ENCODE measurements at places on chromosomes 7 and 10.
A peak's percentile ranks its signal among the peaks of the same experiment; 100 is the strongest.

DNA sequence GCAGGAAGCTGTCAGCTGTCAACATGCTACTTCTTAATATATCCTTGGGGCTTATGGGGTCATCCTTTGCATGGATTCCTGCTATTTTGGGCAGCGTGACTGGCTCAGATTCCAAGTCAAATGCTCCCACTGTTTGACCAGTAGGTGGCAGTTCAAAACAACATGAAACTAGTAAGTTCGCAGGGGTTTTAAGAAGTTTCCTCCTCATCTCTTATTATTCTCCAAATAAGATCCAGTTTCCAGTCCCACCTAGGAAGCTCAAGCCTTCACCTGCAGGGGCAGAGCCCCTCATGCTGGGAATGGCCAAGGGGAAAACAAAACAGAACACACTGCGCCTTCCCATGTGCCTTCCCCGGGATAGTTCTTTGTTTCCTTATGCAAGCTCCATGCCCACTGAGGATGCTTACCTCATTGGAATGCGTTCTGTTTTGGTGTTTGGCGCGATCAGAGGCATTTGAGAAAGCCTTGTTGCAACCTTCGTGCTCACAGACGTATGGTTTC lies 259.8 kb downstream of the GLI3 start:
- DNase-seq, result no peak

GRCh38 chr7:117478836-117479224 lies 995 bp upstream of the CFTR start:
- no peak for DNase-seq

DNA sequence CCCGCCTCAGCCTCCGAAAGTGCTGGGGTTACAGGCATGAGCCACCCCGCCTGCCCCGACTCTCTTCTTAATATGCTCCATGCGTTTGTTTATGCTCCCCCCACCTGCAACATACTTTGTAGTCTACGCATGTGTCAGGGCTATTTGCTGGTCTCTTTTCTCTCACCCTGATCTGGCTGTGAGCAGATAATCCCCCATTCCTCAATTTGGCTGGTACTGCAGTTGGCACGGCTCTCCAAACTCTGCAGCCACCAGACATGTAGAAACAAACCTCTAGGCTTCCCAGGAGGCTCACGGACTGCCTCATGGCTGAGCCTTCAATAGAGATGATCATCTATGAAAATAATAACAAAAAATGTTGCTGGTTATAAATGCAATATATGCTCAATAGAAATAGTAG lies 540.3 kb upstream of the GALNT17 start:
- no peak for DNase-seq

DNA sequence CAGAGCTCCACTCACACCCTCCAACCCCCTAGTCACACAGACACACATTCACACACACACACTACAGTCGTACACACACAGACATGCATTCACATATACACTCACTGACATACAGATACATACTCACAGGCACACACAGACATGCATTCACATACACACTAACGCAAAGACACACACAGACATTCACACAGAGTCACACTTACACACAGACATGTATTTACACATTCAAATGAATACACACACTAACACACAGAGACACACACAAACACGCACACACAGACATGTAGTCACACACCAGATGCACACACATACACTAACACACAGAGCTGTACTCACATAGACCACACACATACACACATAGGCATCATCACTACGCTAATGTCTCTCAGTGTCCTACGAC lies 58.0 kb upstream of the MYL10 start:
- DNase-seq, result no peak

DNA sequence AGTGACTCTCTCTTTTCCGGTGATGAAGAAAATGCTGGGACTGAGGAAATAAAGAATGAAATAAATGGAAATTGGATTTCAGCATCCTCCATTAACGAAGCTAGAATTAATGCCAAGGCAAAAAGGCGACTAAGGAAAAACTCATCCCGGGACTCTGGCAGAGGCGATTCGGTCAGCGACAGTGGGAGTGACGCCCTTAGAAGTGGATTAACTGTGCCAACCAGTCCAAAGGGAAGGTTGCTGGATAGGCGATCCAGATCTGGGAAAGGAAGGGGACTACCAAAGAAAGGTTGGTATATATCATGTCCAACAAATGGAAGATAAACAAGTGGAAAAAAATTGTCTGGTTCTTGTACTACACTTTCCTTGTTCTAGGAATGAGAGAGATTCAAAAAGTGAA lies 9.5 kb downstream of the PDCD4 start:
- DNase-seq, result no peak

DNA sequence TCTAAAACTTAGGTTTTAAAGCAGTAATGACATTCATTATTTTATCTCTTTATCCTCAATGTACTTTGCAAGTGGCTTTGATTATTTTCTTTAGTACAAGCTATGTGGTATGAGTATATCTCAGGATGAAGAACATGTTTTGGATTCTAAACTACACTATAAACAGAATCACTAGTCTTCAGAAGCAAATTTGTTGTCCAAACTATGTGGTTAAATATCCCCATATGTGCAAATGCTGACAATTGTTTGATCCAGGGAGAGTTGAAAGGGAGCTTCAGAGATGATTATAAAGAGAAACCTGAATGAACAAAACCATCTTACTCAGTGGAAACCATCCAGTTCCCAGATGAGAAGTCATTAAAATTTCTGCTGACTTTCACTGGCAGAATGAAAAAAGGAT lies 179.3 kb downstream of the MDFIC start:
- DNase-seq, result no peak

DNA sequence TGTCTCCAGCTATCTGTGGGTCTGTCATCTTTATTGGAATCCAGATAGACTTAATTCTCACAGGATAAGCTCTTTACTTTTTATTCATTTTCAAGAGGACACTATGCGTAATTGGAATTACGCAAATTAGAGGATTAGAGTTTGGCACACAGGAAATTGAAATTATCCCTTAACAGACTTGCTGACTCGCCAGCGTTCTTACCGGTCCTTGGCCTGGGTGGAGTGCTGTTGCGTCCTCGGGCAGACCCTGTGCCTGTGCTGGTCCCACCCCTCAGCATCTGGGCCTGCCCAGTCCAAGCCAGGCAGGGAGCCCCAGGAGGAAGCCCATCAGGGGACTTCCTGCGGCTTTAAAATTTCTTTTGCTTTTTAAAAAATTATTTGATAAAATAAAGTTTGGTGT lies 101.8 kb downstream of the MKI67 start:
- DNase-seq, result no peak

GRCh38 chr10:126583552-126584200 lies 86.8 kb downstream of the C10orf90 start:
- no peak for DNase-seq

GRCh38 chr10:50538555-50539398 lies 85.0 kb downstream of the SGMS1 start:
- peak; percentile 19 for DNase-seq

- no peak for DNase-seq
Observed at GRCh38 chr7:33904681-33905388, 504 bp upstream of the BMPER start.

DNA sequence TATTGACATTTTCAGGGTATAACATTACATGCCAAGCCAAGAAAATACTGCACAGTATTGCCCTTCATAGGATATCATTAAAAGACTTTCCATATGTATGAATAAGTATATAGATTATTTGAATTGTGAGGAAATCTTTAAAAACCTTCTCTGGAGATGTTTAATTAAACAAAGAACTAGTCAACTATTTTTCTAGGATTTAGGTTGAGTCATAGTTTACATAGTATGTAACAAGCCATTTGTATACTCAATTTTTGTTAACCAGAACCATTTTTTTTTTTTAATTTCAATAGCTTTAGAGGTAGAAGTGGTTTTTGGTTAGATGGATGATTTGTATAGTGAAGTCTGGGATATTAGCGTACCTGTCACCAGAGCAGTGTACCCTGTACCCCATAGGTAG lies 151.2 kb upstream of the ASAH2 start:
- DNase-seq, result no peak

DNA sequence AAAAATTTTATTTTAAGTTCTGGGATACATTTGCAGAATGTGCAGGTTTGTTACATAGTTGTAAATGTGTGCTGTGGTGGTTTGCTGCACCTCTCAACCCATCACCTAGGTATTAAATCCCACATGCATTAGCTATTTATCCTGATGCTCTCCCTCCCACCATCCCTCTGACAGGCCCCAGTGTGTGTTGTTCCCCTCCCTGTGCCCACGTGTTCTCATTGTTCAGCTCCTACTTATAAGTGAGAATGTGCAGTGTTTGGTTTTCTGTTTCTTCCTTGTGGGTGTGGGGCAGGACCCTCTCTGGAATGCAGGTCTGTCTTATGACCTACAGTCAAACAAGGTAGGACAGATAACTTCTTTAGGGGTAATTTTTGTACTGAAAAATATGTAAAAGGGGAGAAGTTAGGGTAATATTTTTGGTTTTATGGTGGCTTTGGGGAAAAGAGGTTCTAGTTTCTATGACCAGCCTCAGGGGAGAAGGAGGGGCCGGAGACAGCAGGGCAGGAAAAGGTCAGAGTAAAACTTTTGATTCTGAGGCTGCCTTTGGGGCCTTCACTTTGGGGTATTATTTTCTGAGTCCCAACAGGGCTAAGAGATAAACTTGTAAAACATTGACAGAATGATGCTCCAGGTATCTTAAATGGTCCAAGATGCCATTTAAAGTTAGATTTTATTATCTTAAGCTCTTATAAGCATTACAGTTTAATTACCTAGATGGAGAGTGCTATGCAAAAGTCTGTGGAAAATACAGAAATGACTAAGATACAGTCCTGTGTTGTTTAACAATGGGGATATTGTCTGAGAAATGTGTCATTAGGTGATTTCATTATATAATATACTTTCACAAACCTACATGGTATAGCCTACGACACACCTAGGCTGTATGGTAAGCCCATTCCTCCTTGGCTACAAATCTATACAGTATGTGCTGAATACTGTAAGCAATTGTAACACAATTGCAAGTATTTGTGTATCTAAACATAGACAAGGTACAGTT lies 354.8 kb downstream of the ABCA13 start:
- no peak for DNase-seq

All from CD4-positive, alpha-beta T cell treated with Interferon alpha-2 for 1 hour (primary cell).